ENCODE measurements at places on chromosomes 16 and 17.

- DNase-seq: no peak
Observed at GRCh38 chr16:877242-878071, 76.9 kb upstream of the GNG13 start.

- DNase-seq: no peak
Observed at GRCh38 chr17:81956607-81957589, 4.1 kb downstream of the NOTUM start.

- no peak for DNase-seq
Observed at GRCh38 chr17:66234611-66235010, 5.4 kb upstream of the APOH start.

GRCh38 chr16:72424757-72425156 is 252.8 kb upstream of the PMFBP1 start:
- DNase-seq: no peak

GRCh38 chr17:9725575-9725974 is 65.8 kb downstream of the DHRS7C start:
- DNase-seq: no peak

- DNase-seq: peak; percentile 42
Observed at GRCh38 chr17:76265624-76266243, 586 bp downstream of the UBALD2 start.

DNA sequence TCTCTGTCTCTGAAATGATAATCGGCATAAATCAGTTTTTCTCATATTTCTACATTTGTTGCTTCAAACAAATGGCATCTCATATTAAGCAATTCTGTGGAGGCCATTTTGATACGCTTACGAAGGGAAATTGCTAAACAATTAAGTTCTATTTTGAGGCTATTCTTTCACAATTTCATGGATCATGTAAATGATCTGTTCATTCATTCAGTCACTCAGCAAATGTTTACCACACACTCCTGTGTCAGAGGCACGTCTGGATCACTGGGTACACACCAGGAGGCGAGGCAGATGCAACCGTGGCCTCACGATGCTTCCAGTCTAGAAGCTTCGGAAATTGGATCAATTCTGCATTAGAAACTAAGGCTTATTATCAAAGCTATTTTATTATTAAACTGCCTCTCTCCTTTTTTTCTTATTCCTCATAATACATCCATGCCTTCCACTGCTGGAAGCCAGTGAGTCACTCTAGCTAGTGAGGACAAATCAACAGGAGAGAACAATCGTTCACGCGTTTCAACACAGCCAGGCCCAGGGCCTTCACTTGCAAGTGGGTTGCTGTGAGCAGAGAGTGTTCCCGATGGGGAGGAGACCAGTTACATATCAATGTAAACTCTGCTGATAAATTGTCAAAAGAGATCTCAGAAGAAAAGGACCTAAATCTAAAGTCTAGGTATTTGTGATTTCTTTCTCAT is 11.3 kb upstream of the SLC39A11 start:
- no peak for DNase-seq

DNA sequence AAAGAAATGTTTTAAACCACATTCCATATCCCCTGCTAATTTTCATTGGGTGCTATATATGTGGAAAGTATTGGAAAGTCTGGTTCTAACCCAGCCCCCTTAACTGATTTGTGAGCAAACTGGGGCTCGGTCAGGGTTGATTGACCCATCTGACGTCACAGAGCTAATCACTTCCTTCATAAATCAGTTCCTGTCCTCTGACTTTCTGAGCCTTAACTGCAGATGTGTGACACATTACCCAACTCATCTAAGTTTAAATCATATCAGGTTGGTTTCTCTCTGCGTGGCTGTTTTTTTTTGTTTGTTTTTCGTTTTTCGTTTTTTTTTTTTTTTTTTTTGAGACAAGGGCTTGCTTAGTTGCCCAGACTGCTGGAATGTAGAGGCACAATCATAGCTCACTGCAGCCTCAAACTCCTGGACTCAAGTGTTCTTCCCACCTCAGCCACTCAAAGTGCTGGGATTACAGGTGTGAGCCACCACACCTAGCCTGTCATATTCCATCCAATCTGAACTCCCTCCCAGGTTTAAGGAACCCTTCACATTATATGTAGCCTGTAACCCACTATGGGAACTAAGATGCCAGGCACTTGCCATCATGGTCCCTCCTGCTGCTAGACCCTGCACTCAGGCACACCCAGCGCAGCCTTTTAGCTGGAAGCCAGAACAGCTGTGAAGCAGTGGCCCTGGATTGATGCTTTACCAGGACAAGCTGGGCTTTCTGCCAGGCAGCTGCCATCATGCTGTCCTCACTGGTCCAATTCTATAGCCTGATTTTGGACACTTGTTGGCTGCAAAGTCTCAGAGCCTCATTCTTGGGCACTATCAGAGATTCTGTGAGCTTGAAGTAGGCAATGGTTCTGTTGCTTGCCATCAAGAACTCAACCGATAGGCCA is 6.9 kb upstream of the BPTF start:
- no peak for DNase-seq

DNA sequence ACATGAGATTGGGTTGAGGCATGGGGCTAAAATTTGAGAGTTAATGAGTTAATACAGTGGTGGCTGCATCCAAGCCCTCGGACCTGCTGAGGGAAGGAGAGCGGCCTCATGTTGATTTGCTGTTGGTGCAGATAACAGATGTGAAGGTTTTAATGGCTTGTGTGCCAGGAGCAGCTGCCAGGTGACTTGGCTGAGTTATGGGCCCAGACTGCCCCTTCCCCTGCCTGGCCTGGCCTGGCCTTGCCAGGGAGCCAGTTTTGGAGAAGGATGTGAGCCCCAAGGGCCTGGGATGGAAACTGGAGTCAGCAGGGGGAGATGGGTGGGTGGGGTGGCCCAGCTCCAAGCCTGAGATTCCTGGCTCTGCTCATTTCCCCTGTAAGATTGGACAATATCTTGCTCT is 230.1 kb downstream of the CBLN1 start:
- no peak for DNase-seq

DNA sequence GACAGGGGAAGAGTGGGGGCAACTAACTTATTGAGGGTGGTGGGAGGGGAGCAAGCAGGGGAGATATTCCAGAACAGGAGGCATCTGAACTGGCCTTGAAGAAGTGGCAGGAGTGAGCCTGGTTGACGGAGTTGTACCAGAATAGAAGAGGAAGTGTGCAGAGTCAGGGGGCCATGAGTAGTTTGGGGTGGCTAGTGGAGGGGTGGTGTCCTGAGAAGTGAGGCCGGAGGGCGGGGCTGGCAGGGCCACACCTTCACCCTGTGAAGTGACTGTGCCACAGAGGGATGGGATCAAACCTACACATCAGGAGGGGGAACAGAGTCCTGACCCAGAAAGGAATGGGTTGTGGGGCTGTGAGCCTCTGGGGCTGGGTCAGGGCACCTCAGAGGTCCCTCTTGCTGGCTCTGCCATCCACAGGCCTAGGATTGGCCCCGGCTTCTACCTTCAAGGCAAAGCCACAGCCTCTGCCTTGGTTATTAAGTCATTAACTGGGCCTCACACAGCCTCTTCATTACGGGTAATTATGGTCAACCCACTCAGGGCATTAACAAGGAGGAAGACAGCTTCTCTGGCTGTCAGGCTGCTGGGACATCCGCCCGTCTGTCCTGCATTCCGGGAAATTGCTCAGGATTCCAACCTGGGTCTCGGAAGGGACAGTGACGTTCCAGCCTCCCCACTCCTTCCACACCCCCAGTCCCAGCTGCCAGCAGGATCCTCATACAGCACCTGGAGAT is 12.7 kb downstream of the SPNS2 start:
- DNase-seq: no peak

- no peak for DNase-seq
Observed at GRCh38 chr16:4303973-4304372, 11.9 kb upstream of the GLIS2 start.

DNA sequence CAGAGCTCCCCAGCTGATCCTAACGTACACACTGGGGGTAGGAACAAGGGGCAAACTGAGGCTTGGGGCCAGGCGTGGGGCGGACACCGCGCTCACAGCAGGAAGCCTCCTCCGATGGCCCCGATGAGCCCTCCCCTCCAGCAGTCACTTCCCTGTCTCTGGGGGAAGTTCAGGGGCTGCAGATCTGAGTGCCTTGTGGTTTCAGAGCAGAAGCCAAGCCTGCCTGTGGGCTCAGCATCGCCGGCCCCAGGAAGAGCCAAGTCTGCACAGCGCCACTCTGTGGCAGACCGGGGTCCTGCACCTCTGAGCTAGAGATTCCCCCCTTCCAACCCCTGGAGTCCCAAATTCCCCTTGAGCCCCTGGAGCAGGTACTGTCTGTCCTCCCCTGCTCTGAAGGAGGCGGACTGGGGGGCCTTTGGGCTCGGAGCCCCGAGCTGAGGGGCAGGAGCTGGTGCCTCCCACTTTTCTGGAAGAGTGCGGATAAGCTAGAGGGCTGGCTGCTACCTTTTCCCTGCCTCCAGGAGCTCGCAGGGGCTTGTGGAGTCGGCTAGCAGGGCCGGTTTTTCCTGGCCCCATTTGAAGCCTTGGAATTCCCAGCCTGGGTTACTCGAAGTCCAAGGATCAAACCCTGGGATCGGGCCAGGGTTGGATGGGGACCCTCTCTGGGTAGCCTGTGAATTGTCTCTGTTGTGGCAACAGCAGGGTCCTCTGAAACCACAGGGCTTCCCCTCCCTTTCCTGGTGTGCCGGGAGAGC is 2.9 kb downstream of the GSE1 start:
- peak; percentile 97 for DNase-seq

DNA sequence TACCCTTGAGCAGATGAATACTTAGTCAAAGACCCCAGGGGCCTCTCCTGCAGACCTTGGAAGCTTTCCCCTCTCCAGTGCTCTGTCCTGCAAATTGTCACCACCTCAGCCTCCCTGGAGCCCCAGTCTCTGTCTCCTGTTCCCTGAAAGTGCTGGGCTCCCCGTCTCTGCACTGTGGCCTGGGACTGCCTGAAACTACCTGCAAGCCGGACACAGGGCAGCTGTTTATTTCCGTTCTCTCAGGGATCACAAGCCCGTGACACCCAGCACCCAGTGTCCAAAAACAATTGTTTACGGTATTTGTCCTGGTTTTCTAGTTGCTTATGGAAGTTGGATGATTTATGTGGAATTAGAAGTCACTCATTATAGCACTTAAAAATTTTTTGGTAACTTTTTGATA is 81.6 kb upstream of the CHMP6 start:
- no peak for DNase-seq

GRCh38 chr16:69613378-69614154 is 47.8 kb downstream of the NFAT5 start:
- DNase-seq: no peak

GRCh38 chr17:40190197-40191021 is 13.1 kb downstream of the RAPGEFL1 start:
- peak; percentile 34 for DNase-seq

DNA sequence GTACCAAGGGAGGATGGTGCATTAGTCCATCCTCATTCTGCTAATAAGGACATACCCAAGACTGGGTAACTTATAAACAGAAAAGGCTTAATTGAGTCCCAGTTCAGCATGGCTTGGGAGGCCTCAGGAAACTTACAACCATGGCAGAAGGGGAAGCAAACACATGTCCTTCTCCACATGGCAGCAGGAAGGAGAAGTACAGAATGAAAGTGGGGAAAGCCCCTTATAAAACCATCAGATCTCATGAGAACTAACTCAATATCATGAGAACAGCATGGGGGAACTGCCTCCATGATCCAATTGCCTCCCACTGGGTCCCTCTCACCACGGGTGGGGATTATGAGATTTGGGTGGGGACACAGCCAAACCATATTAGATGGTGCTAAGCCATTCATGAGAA is 84.5 kb downstream of the SEC14L1 start:
- no peak for DNase-seq

- DNase-seq: no peak
Observed at GRCh38 chr16:19879241-19879792, 5.3 kb downstream of the GPRC5B start.

GRCh38 chr16:72210072-72210471 is 38.1 kb upstream of the PMFBP1 start:
- DNase-seq: no peak

DNA sequence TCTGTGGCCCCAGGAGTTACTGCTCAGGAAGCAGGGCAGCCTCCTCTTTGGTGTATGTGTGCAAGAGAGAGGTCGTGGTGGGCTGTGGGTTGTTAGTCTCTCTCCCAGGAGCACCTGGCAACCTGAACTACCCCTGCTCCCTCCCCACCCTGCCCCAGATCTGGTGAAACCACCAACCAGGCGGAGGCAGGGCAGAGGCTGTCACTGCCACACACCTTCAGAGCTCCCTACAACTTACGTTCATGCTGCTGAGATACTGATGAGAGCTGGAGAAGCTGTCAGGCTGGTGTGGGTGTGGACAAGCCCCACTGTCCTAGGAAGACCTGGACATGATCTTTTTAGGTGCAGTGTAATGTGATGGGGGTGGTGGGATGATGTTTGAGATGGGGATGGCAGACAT is 24.3 kb downstream of the GOSR2 start:
- no peak for DNase-seq

- DNase-seq: no peak
Observed at GRCh38 chr17:4560421-4560820, at the start of gene GGT6. GGT6 (minus strand) TSS chr17:4560577; CDS start chr17:4560521, 56 bp downstream.

GRCh38 chr16:87830673-87831420 is 38.5 kb downstream of the SLC7A5 start:
- DNase-seq: no peak

GRCh38 chr17:71709271-71709890 is 411.4 kb upstream of the SOX9 start:
- DNase-seq: no peak

DNA sequence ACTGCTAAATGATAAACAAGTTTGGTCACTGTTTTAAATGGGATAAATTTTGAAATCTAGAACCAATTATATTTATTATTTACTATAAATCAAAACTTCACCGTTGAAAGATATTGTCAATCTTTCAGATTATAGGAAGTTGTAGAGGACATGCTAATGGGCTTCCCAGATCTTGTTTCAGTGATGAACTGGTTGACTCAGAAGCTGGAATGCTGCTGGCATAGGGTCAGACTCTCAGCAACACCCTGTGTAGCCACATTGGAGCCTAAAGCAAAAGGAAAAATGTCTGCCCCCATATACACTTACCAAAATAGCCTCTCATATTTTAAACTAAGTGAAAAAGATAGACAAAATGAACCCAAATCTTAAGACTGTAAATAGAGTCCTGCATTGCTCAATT is 916.9 kb upstream of the SOX9 start:
- DNase-seq: no peak

DNA sequence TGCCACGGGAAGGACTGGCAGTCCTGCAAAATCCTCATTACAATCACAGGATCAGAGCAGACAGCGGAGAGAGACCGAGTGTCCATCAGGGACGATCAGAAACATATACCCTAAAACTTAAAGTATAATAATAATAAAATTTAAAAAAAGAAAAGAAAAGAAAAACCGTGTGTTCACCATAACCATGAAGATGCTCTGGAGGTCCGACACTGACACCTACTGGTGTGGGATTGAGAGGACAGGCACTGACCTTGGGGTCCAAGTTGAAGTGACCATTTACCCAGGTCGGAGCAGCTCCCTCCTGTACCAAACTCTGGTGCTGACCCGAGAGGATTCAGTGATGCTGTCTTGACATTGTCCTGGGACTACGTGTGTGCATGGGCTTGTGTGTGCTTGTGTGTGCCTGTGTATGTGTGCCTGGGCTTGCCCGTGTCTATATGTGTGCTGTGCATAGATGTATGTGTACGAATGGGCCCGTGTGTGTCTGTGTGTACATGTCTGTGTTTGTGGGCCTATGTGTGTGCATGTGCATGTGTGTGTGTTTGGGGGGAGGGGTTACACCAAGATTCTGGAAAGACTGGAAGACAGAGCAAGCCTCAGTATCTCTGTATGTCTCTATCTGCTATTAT is 10.0 kb upstream of the CD300LD start:
- peak; percentile 64 for DNase-seq

All from Kasumi-1 (cell line).